ENCODE measurements at places on chromosomes 12 and 14.

- H3K27ac ChIP-seq: no peak overlapping the region
- no peaks in the 10 kb centered on the region for H3K36me3 ChIP-seq
- no peaks in the 10 kb centered on the region for H3K27me3 ChIP-seq
These were observed 7.3 kb upstream of the TNFAIP2 start for GRCh38 chr14:103115845-103116572.

DNA sequence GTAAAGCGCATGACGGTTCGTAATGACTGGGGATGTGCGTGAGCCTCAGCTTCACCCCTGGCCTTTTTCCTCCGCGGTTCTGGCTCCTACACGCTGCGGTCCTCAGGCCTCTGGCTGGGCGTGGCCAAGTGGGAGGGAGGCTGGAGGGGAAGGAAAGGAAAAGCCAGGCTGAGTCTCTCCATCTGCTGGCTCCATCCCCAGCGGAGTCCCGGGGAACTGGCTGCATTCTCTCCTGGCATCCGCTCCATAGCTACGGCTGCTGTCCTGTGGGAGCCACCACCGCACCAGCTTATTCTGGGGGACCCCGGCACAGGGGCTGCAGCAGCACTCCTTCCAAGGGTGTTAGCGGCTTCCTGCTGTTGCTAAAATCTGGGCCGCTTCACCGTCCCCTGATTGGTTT, 68.2 kb upstream of the SLC24A4 start:
- DNase-seq: peak; percentile 69
- H3K36me3 ChIP-seq: no peaks in the 10 kb centered on the region
- peak overlapping the region; percentile 33 for H3K4me3 ChIP-seq

DNA sequence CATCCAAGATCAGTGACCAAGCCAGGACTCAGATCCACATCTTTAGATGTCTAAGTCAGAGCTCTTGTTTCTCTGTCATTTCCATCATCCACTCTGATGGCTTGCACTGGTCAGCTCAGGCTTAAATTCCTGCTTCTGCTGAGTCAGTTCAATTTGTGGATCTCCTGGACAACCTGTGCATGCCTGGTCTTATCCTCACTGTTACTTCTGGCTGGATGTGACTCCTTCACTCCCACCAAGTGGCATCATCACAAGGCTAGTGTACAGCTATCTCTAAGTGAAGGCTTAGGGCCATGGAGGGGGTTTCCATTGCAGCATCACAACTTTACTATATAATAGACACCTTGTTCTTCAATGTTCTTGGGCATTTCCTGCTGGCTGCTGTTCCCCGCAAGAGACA, 102.9 kb downstream of the EMP1 start:
- H3K4me3 ChIP-seq: no peak overlapping the region
- no peak overlapping the region for H3K27ac ChIP-seq
- DNase-seq: no peak
- H3K36me3 ChIP-seq: no peaks in the 10 kb centered on the region

DNA sequence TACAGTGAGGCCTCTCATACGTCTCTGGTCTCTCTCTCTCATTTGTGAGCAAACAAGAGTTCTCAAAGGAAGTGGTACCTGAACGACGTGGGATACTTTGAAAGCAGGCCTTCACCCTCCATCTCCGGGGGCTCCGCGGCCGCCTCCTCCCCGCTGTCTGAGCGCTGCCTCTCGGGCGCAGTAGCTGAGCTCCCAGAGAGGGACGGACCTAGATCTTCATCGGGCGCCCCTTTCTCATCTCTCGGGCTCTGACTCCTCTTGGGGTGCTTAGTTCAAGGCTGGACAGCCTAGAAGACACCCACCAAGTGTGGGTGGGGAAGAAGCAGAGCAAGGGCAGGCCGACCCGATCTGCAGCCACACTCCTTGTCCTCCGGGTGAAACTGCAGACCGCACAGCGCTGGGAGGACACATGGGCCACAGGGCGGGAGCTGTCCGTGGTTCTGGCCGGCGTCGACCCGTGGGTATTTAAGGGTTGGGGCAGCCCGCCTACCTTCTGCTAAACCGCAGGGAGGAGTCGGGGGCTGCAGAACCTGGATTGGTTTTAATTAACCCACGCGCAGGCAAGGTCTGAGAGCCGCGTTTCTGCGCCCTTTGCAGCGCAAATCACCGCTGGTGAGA, 92.7 kb downstream of the PAH start:
- no peaks in the 10 kb centered on the region for H3K27me3 ChIP-seq
- DNase-seq: no peak
- H3K27ac ChIP-seq: no peak overlapping the region
- H3K4me3 ChIP-seq: no peak overlapping the region
- no peaks in the 10 kb centered on the region for H3K4me1 ChIP-seq

- H3K36me3 ChIP-seq: no peaks in the 10 kb centered on the region
- no peaks in the 10 kb centered on the region for H3K27me3 ChIP-seq
- H3K4me3 ChIP-seq: no peak overlapping the region
- H3K4me1 ChIP-seq: no peaks in the 10 kb centered on the region
- H3K27ac ChIP-seq: no peak overlapping the region
These were observed 34.1 kb downstream of the CNTN1 start for GRCh38 chr12:40726366-40726765.

DNA sequence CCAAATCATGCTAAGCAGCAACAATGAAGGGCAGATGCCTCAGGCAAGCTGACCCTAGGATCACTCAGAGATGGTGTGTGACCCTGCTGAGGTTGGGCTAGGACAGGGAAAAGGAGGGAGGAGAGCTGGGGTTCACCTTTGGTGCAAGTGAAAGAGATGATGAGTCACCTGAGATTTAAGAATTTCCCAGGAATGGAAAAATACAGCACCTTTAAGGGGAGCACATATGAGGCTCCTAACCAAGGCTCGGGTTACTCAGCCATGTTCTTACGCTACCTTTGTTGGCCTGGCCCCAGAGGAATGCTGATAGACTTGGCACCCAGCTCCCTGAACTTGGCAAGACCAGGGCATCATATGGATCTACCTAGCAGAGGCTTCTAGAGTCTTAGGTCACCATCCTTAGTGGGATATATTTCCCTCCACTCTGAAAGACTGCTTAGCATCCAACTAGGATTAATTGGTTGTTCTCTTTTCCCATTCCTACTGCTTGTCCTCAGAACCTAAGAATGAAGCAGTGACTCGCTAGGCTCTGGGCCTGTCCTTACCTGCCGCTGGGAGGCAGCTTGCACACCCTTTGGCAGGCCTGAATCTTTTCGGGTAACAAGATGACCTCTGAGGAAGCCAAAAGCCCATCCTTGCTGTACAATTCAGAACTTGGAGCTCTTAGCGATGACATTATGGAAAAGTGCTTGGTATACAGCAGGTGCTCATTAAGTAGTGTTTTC, 4.0 kb upstream of the NAA25 start:
- no peak overlapping the region for H3K27ac ChIP-seq
- no peaks in the 10 kb centered on the region for H3K27me3 ChIP-seq
- no peak for DNase-seq

DNA sequence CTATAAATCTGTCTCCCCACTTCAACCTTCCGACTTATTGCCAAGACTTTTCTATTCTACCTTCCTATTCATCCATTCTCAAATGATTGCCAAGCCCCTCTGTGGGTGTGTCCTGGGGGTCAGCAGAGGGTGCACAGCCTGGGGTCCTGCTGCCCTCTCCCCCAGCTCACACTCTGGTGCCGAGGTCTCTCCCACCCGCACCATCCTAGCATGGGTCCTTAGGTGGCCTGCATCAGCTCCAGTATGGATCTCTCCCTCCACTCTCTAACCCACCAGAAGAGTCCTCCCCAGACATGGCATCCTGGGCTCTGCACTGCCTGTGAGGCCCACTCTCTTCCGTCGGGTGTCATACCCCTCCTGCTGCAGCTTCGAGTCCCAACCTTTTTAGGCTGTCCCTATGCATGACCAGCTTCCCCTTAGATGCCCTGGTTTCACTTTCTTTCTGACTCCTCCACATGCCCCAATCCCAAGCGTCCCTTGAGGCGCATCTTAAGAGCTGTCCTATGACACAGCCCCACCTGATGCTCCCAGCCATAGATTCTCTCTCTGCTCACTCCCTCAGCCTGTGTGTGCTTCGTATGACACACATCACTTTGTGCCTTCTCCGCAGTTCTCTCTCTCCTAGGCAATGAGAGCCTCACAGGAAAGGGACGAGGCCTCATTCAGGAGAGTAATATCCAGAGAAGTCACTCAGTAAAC, 43.9 kb downstream of the GIT2 start:
- H3K4me1 ChIP-seq: peaks cover 13% of the 10 kb centered on the region
- peak overlapping the region; percentile 78 for H3K27ac ChIP-seq
- DNase-seq: no peak
- H3K27me3 ChIP-seq: no peaks in the 10 kb centered on the region
- H3K4me3 ChIP-seq: no peak overlapping the region

DNA sequence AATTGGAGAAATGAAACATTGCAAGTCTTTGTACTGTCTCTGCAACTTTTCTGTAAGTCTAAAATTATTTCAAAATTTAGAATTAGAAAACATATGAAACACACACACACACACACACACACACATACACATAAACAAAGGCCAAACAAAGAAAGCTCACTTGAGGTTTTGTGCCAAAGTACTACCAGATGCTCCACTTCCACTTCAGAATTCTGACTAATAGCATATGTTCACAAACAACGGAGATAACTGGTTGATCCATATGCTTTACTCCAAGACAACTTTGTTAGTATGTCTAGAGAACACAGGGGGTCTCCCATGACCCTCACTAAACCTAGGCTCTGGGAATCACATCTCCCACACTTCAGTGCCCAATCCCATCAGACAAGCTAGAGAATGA, 133.8 kb upstream of the CLEC14A start:
- no peaks in the 10 kb centered on the region for H3K4me1 ChIP-seq
- no peaks in the 10 kb centered on the region for H3K27me3 ChIP-seq
- no peaks in the 10 kb centered on the region for H3K36me3 ChIP-seq
- H3K4me3 ChIP-seq: no peak overlapping the region
- H3K27ac ChIP-seq: no peak overlapping the region

DNA sequence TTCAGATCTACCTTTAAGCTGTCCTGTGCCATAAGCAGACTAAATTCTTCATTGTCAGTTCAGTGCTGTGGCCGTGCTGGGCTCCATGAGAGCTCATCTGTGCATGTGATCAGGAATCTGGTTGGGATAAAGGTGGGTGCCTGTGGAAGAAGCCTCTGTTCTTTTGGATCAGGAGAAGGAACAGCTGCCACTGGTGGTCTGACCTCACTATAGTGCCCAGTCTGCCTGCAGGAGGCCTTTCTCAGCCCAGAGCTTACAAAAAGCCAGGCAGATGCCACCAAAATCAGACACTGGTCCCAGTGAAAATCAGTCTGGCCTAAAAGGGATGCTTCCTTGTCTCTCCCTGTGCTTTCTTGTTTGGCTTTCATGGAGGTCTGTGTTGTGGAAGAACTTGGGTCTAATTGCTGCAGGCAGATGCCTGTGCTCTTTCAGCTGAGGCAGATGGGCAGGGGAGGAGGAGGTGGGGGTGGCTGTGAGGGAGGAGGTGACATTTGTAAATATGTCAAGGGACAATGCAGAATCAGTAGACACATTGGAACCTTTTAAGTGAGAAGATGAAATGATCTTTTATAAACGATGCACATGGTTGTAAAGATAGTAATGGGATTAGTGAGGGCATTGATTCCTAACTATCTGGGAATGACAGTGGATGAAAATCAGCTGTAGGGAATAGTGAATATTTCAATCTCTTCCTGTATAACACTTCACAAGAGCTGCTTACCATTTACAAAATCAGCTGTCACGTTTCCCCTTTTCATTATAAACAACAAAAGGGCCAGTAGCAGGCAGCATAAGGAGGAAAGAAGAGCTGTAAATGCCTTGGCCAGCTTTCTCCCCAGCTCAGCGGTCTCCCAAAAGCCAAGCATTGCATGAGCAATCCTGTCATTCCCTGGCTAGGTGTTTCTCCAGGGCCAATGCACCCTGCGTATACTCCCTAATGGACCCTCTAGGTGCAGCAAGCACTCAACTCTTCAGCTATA, 44.6 kb downstream of the CACNA2D4 start:
- H3K27me3 ChIP-seq: no peaks in the 10 kb centered on the region
- H3K36me3 ChIP-seq: no peaks in the 10 kb centered on the region
- no peak overlapping the region for H3K4me3 ChIP-seq
- H3K27ac ChIP-seq: no peak overlapping the region

DNA sequence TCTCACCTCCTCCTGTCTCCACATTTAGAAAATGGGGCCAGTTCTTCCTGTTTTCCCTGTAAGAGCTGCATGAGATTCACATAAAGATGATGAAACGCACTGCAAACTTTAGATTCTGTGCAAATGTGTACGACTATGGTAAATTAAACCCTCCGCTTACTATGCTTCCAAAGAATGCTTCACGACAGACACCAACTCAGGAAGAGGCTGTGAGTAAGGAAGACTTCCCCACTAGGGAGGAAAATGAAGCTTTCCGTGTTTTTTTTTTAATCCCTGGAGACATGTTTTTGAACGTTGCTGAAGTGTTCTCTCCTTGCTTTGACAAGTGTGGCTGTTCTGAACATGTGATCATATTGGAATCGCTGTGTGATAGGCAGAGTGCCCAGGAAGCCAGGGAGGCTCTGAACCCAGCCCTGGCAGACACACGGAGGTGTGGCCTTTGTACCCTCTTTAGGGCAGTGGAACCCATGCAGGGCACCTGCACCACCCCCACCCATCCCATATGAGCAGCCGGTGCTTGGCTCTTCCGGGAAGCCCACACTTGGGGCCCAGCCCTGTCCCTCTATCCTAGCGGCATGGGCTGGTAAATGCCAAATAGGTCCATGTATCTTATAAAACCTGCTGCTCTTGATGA, 7.5 kb upstream of the SYNE3 start:
- H3K4me1 ChIP-seq: peaks cover 21% of the 10 kb centered on the region
- H3K27ac ChIP-seq: no peak overlapping the region
- no peak overlapping the region for H3K4me3 ChIP-seq
- no peak for DNase-seq

DNA sequence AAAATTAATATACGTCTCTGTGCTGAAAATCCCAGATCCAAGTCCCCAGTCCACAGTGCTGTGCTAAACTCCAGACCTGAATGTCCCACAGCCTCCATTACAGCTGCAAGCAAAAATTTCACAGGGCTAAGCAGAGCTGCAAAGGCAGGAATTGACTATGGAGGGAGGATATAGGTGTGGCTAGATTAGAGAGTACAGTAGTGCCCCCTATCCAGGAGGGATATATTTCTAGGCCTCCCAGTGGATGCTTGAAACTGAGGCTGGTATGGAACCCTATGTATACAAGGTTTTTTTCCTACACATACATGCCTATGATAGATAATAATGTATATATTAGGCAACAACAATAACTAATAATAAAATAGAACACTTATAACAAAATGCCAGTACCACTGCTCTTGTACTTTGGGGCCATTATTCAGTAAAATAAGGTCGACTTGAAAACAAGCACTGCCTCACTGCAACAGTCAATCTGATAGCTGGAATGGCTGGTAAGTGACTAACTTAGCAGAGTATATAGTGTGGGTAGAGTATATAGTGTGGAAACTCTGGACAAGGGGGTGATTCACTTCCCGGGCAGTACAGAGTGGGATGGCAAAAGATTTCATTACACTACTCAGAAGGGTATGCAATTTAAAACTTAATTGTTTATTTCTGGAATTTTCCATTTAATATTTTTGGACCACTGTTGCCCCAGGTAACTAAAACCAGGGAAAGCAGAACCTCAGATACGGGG, 82.7 kb downstream of the C14orf132 start:
- no peaks in the 10 kb centered on the region for H3K27me3 ChIP-seq
- no peak overlapping the region for H3K27ac ChIP-seq
- no peaks in the 10 kb centered on the region for H3K4me1 ChIP-seq
